ENCODE measurements at places on chromosomes 4 and X.

GRCh38 chr4:83389037-83389720, 54.5 kb upstream of the HPSE start:
- DNase-seq, result no peak

- no peak for DNase-seq
Observed at GRCh38 chr4:124322234-124323065, 390.1 kb downstream of the ANKRD50 start.

GRCh38 chr4:2067446-2068197, 8.5 kb downstream of the NAT8L start:
- no peak for DNase-seq

DNA sequence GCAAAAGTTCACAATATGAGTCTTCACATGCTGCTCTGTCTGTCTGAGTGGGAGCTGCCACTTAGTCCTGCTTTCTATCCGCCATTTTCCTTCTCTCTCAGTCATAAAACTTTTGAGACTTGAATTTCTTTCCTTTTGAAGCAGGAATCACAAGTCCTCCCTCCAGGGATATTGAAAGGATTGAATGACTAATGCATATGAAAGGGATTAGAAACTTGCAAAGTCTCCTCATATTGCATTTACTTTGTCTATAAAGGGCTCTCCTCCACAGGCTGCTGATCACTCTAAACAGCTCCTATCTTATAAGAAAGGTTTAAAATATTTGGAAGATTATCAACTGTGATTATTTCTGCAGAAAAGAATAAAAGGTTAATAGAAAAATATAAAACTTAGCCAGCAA, 879.1 kb downstream of the ARAP2 start:
- no peak for DNase-seq

GRCh38 chrX:46294234-46294633, 251.0 kb downstream of the ZNF674 start:
- no peak for DNase-seq

DNA sequence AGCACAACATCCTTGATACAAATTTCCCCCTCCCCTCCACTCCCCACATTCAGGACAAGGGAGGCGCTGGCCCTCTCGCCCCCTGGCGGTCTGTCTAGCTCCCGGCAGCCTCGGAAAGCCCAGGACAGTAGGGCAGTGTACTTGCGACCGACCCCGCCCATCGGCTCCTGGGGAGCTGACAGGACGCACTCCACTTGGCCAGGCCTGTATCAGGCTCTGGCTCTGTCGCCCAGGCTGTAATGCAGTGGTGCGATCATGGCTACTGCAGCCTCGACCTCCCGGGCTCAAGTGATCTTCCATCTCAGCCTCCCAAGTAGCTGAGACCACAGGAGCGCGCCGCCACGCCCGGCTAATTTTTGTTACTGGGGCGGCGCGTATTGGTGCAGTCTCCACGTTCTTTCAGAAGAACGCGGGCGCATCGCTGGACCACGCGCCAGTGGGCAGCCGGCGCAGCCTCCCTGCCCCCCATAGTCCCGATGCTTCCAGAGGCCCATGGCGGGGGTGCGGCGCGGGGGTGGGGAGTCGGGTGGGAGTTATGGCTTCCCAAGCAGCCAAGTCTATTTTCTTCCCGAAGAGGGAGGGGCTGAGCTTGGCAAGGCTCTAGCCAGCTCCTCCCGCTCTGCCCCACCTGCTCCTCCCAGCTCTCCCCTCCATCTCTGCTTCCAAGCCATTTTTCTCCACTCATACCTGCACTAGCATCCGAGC, 7.8 kb upstream of the AKAP14 start:
- peak; percentile 0 for DNase-seq

GRCh38 chr4:40702800-40703151, 47.0 kb upstream of the NSUN7 start:
- DNase-seq, result no peak

All from nucleus accumbens (tissue), 56 donors.